ENCODE measurements at places on chromosomes 16 and 17.
A peak's percentile ranks its signal among the peaks of the same experiment; 100 is the strongest.

- peak; percentile 35 for DNase-seq
These were observed 754 bp upstream of the SLFN11 start for GRCh38 chr17:35373984-35374765.

GRCh38 chr17:7403727-7403976 lies 245 bp downstream of the TMEM256 start:
- DNase-seq, result no peak

DNA sequence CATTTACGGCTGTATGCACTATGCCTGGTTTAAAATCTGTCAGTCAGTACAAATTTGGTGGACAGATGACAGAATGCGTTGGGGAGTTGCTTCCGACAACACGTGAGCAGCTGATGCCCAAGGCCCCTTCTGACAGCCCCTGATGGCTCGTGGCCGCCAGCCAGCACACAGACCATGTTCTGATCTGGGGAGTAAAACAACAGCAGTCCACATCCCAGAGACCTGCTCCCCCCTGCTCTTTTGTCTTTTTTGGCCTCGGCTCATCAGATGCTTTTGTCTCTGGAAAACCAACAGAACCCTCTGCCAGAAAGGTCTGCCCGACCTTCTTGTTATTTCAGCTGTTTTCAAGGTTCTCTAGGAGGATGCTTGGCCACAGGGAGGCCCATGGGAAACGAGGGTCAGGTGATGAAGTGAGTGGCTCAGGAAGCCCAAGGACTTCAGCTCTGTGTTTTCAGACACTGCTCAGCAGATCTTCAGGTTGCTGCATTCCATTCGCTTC lies 10.8 kb downstream of the ARSG start:
- DNase-seq, result no peak

GRCh38 chr16:549544-550263 lies 10.5 kb upstream of the PRR35 start:
- DNase-seq, result no peak

- no peak for DNase-seq
These were observed 12.5 kb upstream of the CIBAR2 start for GRCh38 chr16:85124636-85125346.

GRCh38 chr16:9260666-9261065 lies 169.2 kb downstream of the HAPSTR1 start:
- no peak for DNase-seq

Data from suppressor macrophage treated with lipopolysaccharide for 1 hour (primary cell).